ENCODE measurements at places on chromosomes 6 and 20. TPM values are rescaled to one million over a fixed set of nuclear protein-coding genes. Genes with fewer than 3 reads are reported as not detected.

- no peak for DNase-seq
These were observed 317.1 kb downstream of the PLCB1 start for GRCh38 chr20:8449123-8449522.

DNA sequence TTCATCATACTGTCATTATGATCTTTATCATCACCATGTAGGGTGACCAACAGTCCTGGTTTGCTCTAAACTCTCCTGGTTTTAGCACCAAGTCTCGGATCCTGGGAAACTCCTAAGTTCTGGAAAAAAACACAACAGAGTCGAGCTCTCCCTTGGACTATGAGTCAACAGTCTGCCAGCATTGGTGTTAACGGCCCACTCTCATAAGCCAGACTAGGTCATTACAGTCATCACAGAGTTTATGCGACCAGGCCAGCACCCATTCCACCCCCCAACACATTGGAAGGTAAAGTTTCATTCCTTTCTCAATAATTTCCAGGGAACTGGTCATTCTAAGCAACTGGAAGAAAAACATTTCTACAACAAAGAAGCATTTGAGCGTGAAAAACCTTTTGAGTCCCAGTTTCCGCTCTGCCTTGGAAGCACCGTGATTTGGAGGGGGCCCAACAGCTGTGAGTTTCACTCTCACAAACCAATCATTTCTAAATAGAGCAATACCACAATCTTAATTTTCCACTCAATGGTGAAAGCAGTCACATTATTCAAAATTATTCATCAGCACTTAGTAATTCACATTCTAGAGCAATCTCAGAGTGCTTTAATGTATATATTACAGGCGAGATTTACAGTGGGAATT lies 445.0 kb downstream of the CDH26 start:
- DNase-seq, result peak; percentile 25

DNA sequence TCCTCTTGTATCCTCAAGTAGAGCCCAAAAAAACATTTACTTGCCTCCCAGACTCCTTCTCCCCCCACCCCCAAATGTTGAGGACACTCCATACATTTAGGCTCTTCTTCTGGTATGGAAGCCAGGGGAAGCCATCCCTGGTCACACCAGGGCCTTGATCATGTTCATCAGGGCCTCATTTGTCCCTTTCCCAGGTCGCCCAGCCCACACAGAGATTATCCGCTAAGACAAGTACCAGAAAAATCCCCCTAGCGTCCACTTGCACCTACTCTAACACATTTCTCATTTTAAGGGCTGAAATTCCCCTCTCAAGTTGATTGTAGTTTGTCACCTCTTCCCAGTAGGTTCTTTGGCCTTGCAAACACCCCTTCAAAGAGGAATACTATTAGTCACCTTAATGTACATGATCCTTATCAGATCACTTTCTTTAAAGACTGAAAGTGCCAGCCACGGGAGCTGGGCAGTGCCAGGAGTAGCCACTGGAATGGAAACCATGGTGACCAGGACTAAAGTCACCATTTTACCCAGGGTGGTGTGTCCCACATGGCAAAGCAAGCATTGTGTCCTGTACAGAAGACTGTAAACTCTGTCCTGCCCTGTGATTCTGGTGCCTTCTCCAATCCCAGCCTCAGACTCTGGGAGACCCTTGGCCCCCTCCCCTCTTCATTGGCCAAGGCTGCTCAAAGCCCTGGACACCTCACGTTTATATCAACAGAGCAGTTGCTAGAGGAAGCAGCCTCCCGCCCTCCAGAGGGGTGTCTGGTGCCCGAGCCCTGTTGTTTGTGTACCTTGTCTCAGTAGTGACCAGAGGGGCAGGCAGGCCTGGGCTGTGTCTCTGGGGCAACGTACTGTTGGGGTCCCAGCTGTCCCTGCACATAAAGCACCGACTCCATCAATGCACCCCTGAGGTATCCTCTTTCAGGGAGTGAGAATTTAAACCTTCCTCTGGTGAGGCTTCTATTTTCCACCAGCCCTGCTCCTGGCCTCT lies 5.0 kb upstream of the APOBEC2 start:
- DNase-seq, result peak; percentile 41

- DNase-seq, result no peak
These were observed 52.9 kb downstream of the ATP9A start for GRCh38 chr20:51715163-51715855.

- no peak for DNase-seq
These were observed 139.5 kb upstream of the CST7 start for GRCh38 chr20:24809606-24810005.

GRCh38 chr6:33314515-33314942 lies 651 bp upstream of the TAPBP start:
- peak; percentile 68 for DNase-seq

DNA sequence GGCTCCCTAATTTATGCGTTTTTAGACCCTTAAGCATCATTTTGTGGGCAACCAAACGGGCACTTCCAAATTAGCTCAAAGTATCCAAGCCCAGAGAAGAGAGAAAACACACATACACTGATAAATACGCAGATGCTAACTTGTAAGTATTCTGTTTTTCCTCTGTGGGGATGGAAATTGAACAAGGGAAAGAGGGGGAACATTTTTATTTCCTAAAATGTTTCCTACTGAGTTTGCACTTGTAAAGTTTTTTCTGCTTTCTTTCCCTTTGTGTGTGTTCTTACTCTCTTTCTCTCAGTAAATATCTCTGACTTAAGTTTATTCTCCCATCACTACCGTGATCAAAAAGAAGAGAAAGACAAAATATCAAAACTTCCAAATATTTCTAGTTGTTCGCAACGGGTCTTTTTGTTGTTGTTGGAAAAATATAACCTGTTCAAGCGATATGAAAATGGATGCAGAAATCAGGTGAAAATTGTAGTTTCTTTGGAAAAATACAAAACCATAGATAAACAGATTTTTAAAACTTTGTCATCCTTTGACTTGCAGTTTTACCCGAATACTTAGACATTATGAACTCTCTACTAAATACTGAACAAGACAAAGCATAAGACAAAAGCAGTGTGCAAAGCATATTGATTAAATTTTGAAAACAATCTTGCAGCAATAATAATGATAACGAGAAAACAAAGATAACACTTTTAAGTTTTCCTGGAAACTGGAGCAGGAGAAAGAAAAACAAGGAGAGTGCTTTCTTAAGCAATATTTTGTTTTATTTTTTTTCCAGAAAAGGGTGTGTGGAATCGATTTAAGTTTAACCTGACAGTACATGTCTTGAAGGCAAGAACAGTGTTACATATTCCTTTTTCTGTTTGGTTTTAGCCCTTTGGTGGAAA lies 1.0 kb upstream of the NKX2-4 start:
- no peak for DNase-seq

DNA sequence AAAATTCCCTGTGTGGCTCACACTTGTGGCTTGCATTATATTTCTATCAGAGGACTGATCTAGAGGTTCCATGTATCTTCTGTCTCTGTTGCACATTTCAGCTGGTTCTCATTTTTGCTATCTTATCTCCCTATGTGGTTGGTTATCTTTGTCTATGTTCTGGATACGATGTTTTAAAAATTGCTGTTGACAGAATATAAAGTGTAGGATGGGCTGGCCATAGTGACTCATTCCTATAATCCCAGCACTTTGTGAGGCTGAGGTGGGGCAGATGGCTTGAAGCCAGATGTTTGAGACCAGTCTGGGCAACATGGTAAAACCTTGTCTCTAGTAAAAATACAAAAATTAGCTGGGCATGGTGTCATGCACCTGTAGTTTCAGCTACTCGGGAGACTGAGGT lies 9.9 kb upstream of the ULBP3 start:
- no peak for DNase-seq

Gene MUC21
- not detected for polyA plus RNA-seq

GRCh38 chr6:73579851-73580246 lies 59.0 kb upstream of the EEF1A1 start:
- DNase-seq, result peak; percentile 46

Gene TMEM151B
- polyA plus RNA-seq, result 0.15 TPM

Gene SEMG1
- 0.07 TPM for polyA plus RNA-seq

DNA sequence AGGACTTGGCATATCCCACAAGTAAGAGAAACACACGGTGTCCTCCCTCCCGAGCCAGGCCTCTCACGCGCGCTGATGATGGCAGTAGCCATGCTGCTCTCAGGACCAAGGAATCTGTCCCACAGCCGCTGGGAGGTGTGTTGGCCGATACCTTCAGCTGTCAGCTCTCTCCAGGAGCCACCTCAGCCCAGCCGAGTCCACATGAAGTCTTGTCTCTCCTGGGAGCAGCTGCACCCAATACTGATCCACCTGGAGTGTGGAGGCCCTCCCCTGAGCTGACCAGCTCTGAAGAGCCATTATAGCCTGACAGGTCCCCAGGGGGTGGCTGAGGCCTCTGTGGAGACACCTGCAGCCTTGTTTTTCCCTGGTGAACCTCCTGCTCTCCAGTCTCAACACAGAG lies 23.8 kb upstream of the NXT1 start:
- no peak for DNase-seq

Gene ATRN
- 26.6 TPM for polyA plus RNA-seq

- DNase-seq, result no peak
These were observed 3.9 kb downstream of the RAB22A start for GRCh38 chr20:58313396-58313795.

GRCh38 chr20:38875175-38875993 lies 50.8 kb upstream of the FAM83D start:
- DNase-seq, result peak; percentile 12

DNA sequence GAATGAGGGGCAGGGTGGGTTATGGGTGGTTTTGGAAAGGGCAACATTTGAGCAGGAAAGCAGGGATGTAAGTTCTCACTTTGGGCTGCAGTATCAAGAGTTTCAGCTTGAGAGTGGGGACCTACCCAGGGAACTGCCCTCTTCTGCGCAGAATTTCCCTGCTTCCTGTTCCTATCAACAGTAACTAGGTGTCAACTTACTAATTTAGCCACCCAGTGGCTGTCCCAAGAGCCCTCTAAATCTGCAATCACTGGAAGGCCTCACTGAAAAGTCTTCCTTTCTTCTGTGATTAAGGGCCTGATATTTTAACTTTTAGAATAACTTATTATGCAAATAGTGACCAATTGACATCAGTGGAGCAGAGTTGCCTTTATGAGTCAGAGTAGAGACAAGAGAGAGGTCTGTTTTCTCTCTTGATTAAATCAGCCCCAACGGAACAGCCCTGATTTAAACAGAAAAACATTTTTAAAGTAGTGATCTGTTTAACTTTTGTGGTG lies 118.2 kb upstream of the RIPOR2 start:
- DNase-seq, result no peak

DNA sequence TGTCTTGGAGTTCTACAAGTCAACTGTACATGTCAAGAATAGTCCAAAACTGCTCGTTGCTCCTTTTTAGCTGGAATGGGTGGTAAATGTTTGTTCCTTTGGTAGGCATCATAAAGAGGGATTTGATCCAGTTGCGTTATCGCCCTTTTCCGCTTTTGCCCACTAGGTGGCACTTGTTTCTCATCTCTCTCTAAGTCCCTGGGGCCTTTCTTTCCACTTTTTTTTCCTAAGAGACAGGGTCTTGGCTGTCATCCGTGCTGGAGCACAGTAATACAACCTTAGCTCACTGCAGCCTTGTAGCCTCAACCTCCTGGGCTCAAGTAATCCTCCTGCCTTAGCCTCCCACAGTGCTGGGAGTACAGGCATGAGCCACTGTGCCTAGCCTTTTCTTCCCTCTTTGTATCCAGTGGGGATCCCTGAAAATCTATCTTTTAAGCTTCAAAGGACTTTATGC lies 20.7 kb downstream of the GTPBP2 start:
- peak; percentile 66 for DNase-seq
